ENCODE measurements at places on chromosomes 12 and 14. TPM values are rescaled to one million over a fixed set of nuclear protein-coding genes. Genes with fewer than 3 reads are reported as not detected.

Gene PHC1
- 15.4 TPM for total RNA-seq

DNA sequence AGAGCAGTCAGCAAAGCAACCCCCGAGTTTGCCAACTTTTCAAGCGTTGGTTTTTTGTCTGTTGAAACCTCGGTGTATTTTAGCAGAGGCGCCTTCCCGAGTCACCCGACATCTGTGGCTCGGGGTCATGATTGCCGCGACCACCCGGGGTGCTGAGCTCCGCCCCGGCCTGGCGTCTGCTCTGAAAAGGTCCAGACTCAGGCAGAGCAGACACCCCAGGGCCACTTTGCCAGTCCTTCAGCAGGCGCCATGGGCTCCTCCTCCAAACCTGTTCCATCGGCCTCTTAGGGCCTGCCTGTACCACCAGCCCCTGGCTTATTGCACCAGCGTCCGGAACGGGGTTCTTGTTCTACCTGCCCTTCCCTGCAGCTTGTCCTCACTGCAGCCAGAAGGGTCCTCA lies 19.1 kb downstream of the ANKRD9 start:
- DNase-seq, result no peak

GRCh38 chr14:102403028-102403427 lies 40.3 kb downstream of the TECPR2 start:
- peak; percentile 21 for DNase-seq

DNA sequence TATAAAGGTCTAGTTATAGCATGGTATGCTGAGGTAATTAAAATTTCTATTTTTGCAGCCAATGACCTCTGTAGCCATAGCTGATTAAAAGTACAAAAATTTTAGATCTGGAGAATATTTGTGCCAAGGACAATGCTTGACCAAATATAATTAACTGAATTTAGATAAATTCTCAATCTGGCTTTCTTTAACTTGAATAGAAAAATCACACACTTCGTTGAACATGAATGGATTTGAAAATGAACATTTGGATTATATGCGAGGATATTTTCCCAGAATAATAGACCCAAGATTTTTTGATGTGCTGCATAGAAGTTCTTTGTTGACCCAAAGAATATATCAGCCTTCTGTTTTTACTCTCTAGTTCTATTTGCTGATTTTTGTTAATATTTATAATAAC lies 38.4 kb upstream of the G2E3 start:
- DNase-seq, result no peak

DNA sequence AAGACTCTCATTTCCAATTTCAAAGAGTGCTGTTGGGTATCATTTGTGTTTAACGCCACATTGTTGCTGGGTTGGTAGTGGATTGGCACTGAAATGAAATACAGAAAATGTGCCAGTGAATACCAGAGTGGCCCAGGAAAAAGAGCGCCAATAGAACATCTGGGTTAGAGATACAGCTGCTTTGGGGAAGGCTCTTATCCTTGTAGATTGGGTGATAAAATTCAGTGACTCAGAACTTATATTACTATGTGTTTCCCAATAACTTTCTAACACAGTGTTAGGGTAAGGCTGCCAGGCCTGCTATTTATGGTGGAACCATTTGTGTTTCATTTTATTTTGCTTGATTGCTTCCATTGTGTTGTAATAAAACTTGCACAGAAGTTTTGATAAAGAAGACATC lies 168.2 kb upstream of the SSTR1 start:
- peak; percentile 79 for DNase-seq

DNA sequence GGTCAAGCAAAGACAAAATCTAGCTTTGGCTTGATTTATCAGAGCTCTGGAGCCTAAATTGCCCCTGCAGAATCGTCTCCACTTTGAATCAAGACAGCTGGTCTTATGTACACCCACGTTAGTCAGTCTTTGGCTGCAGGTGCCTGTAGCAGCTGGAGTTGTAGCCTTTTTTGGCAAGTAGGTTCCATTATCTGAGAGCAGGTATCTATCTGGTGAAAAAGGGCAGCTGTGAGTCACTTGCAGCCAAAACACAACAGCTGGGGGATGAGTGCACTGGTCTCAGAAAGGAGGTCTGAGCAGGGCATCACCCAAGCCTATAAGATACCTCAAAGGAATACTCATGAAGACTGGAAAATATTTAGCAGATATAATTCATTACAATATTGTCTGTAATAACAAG lies 43.6 kb upstream of the KCNH5 start:
- DNase-seq, result no peak

All from GM23248 (cell line).